ENCODE measurements at places on chromosomes 11 and 22.
A peak's percentile ranks its signal among the peaks of the same experiment; 100 is the strongest.

GRCh38 chr11:34599406-34599945 lies 21.4 kb upstream of the EHF start:
- no peaks in the 10 kb centered on the region for H3K36me3 ChIP-seq
- DNase-seq = peak; percentile 51
- H3K27ac ChIP-seq = peak overlapping the region; percentile 25
- no peak overlapping the region for H3K4me3 ChIP-seq
- H3K27me3 ChIP-seq = no peaks in the 10 kb centered on the region

GRCh38 chr11:17132654-17133053 lies 55.2 kb upstream of the RPS13 start:
- DNase-seq = no peak
- H3K4me1 ChIP-seq = peaks cover 12% of the 10 kb centered on the region
- H3K27me3 ChIP-seq = no peaks in the 10 kb centered on the region
- no peak overlapping the region for H3K4me3 ChIP-seq

- H3K27me3 ChIP-seq = no peaks in the 10 kb centered on the region
- H3K4me1 ChIP-seq = peaks cover 34% of the 10 kb centered on the region
- DNase-seq = peak; percentile 66
- H3K27ac ChIP-seq = peak overlapping the region; percentile 79
- peak overlapping the region; percentile 49 for H3K4me3 ChIP-seq
- H3K36me3 ChIP-seq = peaks cover 52% of the 10 kb centered on the region
Observed at GRCh38 chr22:39309881-39310714, 9.3 kb downstream of the RPL3 start.

DNA sequence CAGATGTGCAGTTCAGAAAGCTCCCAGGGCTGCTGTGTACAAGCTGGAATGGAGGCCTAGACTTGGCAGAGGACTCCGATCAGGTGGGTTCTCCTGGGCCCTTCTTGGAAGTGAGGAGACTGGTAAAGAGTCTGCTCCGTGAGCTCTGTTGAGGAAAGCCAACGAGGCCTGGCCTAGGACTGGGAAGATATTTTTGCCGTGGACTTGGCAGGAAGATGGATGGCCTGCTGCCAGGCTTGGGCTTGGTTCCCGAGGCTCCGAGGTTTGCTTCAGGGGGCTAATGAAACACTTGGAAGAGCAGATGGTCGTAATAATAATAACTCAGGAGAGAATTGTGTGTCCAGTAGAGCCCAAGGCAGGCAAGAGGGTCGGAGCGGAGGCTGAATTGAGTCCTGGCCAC lies 3.9 kb downstream of the GALR3 start:
- peaks cover 10% of the 10 kb centered on the region for H3K36me3 ChIP-seq
- no peak overlapping the region for H3K4me3 ChIP-seq
- no peak for DNase-seq
- H3K27ac ChIP-seq = no peak overlapping the region

DNA sequence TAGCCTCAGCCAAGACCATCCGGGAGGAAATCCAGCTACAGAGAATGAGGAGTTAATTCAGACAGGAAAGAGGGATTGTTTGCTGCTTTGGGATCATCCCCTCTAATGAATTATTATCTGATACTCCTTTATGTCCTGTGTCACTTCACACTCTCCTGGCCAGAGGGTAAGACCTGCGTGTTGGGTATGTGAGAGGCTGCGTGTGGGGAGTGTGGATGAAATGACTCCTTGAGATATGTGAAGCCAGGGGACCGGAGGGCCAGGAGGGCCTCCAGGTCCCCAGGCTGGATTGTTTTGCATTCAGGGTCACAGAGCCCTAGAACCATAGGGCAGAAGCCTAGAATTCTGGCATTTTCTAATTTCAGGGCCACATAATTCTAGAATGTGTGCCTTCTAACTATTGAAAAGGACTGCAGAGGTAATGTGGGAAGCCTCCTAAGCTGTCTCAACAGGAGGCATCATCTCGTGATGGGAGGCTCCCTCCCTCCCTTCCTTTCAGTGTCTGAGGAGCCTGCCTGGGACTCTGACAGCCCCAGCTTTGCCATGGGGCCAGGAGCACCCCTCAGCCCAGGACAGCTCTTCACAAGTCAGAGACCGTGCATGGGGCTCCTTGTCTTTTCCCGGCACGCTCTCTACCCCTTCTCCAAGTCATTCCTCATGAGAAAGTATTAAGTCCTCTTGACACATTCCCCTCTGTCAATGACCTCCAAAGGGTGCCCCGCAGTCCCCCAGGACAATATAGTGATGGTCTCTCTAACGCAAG lies 3.7 kb downstream of the TPBGL start:
- no peak overlapping the region for H3K27ac ChIP-seq
- no peaks in the 10 kb centered on the region for H3K36me3 ChIP-seq
- no peak for DNase-seq
- H3K4me1 ChIP-seq = no peaks in the 10 kb centered on the region

GRCh38 chr11:1073851-1074243 lies 827 bp upstream of the MUC2 start:
- H3K27me3 ChIP-seq = no peaks in the 10 kb centered on the region
- H3K4me1 ChIP-seq = no peaks in the 10 kb centered on the region
- no peak overlapping the region for H3K4me3 ChIP-seq

- H3K4me1 ChIP-seq = no peaks in the 10 kb centered on the region
- no peak overlapping the region for H3K4me3 ChIP-seq
- no peak overlapping the region for H3K27ac ChIP-seq
Observed at GRCh38 chr11:69018924-69019323, 5.9 kb upstream of the MRGPRF start.
